ENCODE measurements at places on chromosomes 2 and 18.

DNA sequence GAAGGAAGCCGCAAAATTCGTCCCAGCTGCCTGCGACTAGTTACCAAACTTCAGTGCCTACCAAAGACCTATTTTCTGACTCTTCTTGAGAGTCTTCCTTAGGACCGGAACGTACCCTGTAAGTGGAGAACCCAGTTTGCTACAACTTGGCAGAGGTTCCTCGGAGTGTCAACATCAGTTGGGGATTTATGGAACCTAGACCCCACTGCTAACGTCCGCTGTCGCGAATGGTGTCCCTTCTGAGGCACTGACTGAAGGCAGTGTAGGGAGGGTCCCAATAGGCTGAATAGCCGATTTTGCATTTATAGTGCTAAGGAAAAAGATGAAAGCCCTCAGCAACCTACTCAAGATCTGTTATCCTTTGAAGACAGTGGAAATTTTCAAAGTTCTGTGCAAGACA is 568 bp upstream of the STK17B start:
- peak; percentile 30 for DNase-seq

GRCh38 chr2:212361174-212361756 is 177.3 kb downstream of the ERBB4 start:
- DNase-seq: peak; percentile 45

GRCh38 chr2:103005393-103005792 is 243.6 kb downstream of the TMEM182 start:
- DNase-seq: no peak

GRCh38 chr18:49073437-49073836 is 122.7 kb upstream of the SMAD7 start:
- DNase-seq: no peak

DNA sequence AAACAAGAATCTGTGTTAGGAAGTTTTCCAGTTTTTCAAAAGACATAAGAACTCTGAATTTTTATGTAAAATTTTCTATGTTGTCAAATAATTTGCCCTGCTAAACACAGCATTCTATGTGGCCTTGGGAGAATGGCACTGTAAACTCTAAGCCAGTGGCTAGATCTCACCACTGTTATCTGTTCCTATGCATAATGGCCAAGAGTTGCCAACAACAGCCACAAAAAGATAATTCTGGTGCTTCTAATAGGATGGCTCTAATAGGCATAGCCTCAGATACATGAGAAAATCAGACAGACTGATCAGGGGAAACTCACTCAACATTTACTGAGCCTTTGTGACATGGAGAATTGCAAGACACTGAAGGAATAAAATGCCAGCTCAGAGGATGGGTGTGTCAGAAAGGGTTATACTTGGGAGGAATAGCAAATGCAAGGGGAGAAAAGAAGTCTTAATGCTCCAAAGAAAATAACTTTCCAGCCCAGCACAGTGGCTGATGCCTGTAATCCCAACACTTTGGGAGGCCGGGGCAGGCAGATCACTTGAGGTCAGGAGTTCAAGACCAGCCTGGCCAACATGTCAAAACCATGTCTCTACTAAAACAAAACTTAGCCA is 63.7 kb downstream of the COBLL1 start:
- DNase-seq: no peak

DNA sequence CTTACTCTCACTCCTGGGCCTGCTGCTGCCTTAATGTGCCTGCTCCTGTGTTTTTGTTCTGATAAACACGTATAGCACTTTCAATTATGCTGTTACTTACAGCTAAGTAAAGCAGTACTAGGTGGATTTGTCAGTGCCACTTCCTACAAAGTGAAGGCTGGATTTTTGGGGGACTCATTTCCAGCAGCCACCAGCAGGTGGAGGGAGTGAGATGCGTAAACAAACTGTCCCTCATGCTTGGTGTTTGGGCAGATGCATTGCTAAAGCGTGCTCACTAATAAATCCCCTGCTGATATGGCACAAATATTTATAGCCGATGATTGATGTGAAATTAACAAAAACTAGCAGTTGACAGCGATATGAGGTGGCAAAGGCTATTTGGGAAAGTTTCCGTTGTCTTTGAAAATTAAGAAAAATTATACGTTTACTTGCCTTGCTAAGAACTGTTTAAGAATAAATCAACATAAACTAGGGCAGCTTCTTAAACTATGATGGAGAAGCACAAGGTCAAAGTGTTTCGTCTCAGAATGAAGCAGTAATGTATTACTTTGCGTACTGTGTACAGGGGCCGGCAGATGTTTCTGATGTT is 101.7 kb downstream of the AGAP1 start:
- DNase-seq: peak; percentile 89

DNA sequence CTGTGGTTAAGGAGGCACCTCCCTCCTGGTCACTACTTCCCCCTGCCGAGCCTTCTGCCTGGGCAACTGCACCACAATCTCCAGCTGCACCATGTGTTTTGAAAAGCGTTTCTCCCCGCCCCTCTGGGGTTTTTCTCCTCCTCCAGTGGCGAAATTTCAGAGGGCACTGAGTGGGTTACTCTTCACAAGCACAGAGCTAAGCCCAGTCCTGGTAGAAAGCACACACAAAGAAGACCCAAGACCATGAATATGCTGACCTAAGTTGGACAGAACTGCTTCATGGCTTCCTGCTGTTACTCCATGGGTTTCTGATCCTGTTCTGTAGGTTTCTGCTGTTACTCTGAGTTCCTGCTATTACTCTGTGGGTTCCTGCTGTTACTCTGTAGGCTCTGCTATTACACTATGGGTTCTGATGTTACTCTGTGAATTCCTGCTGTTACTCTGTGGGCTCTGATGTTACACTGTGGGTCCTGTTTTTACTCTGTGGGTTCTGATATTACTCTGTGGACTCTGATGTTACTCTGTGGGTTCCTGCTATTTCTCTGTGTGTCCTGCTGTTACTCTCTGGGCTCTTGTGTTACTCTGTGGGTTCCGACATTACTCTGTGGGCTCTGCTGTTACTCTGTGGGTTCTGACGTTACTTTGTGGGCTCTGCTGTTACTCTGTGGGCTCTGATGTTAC is 216.6 kb downstream of the RTP5 start:
- peak; percentile 60 for DNase-seq

DNA sequence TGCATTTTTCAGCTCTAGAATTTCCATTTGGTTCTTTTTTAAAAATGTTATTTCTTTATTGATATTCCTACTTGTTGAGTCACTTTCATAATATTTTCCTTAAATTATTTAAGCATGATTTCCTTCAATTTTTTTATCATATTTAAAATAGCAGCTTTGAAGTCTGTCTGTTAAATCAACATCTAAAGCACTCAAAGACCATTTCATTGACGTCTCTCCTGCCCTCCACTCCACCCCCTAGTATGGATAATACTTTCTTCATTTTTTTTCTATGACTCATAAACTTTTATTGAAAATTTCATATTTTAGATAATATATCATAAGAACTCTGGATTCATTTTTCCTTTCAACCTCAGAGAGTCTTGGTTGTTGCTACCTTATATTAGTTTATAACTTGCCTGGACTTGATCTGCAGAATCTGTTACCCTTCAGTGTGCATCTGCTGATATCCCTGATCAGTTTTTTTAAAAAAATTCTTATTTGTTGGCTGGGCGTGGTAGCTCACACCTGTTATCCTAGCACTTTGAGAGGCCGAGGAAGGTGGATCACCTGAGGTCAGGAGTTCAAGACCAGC is 59.0 kb upstream of the ZNF396 start:
- no peak for DNase-seq

GRCh38 chr2:103289105-103289725 is 527.4 kb downstream of the TMEM182 start:
- peak; percentile 49 for DNase-seq

DNA sequence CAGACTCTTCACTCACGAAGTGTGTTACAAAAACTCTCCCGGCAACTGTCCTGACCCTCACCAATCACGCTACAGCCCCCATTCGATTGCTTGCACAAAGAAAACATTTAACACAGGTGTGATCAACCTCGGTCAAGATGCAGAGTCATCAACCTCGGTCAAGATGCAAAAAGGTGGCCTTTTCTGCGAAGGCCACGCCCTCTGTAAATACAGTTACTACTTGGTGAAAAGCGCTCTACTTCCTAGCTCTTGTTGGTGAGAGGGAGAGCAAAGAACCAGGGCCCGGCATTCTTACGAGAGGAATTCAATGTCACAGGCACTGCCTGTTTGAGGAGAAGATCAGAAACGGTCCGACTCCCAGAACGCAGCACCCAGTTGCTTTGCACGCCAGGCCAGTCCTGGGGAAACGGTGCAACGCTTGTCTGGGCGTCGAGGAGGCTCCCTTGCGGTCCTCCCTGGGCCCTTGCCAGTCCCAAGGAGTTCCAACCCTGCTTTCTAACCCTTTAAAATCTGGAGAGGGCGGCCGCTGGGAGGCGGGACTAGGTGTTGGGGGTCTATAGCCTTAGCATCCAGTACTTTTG is 1.9 kb downstream of the PIEZO2 start:
- no peak for DNase-seq

DNA sequence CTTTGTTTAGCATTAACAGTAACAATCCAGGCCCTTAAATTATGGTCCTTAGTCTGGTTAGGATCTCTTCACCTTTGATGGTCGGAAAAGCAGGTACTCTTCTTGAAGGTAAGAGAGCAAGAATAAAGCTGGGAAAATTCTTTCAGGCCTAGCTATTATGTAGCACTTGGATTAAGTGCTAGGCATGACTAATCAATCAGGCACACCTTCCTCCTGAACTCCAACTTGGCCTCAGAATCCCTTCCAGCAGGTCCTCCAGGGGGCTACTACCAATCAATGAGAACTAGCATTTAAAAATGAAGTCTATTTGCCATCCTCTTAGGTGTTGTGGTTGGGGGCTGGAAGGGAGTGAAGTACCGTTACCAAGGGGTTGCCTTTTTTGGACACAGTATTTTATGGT is 3.7 kb downstream of the SMYD1 start:
- DNase-seq: no peak

- DNase-seq: peak; percentile 37
Measured at GRCh38 chr18:9334973-9335696, 562 bp downstream of the TWSG1 start.

DNA sequence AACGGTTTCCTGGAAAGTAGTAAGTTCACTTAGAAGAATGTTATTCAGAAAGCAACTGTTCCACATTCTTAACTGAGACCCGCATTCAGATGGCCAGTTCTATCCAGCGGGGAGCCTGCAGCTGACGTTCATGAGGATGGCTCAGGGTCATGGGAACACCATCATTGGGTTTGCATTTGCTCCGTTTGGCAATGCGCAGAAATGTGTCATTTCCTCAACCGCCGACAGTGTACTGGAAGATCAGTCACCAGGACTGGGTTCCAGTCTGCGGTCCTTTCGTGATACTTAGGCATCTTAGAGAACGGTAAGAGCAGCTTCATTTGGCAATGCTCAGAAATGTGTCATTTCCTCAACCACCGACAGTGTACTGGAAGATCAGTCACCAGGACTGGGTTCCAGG is 104.0 kb downstream of the DNER start:
- no peak for DNase-seq

DNA sequence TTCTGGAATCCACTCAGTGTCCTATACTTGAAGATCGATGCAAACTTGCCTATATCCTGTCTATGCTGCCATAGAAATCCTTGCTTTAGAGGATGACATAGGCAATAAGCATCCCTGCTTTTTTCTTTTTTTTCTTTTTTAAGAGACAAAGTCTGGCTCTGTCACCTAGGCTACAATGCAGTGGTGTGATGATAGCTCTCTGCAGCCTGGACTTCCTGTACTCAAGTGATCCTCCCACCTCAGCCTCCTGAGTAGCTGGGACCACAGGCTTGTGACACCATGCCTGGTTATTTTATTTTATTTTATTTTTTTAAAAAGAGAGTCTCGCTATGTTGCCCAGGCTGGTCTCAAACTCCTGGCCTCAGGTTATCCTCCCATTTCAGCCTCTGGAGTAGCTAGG is 76.9 kb downstream of the LBH start:
- no peak for DNase-seq

DNA sequence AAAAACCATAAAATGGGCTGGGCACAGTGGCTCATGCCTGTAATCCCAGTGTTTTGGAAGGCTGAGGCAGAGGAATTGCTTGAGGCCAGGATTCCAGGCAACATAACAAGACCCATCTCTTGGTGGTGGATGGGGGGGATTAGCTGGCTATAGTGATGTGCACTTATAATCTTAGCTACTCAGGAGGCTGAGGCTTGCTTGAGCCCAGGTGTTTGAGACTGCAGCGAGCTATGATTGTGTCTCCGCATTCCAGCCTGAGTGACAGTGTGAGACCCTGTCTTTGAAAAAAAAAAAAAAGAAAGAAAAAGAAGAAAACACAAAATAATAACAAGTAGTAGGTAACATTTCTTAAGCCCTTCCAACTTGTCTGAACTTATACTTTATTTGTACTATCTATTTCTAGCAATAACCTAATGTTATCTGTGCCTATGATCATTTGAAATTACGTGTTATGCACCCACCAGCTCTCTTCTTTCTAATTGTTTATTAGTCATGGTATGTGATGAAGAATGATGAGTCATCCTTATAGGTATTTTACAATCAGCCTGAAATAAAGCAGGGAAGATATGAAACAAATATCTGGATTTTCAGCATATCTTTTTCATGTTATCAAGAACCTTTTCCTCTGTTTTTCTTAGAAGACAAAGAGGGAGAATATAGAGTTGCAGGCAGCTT is 129.3 kb upstream of the UNC80 start:
- no peak for DNase-seq

DNA sequence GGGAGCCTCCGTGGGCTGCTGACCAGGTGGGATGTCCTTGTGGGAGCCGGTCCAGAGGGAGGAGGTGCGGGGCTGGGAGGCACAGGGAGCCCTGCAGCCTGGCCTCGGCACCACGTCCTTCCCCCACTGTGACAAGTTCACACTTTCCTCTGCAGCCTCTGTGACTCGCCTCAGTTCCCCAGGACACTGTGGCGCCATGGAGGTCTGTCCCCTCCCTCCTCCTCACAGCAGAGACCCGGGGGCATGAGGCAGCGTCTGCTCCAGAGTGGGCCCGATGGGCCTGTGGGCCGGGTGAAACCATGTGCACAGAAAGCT is 27.3 kb upstream of the KCNG2 start:
- no peak for DNase-seq

GRCh38 chr2:237408335-237409000 is 5.5 kb downstream of the COL6A3 start:
- DNase-seq: no peak

DNA sequence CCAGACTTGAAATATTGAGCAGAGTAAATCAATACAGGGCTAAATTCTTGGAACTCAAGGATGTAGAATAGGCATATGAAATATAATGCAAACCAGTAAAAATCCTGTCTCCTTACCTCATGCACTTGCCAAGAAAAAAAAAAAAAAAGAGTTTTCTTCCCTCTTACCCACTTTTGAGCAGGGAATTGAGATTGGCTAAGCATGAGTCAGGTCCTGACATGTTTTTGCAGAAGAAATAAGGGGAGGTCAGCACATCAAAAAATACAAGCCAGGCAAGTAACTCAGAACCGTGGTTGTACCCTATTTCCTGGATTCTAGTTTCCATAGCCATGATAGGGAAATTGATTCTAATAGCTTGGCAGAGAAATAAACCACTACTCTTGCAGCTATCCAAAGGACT is 1526.7 kb downstream of the LRP1B start:
- DNase-seq: no peak

GRCh38 chr2:193868833-193869232 is 1674.1 kb upstream of the TMEFF2 start:
- DNase-seq: no peak

- no peak for DNase-seq
Measured at GRCh38 chr18:32968248-32968647, 195.4 kb upstream of the KLHL14 start.

GRCh38 chr2:28557389-28558131 is 61.7 kb downstream of the PLB1 start:
- DNase-seq: no peak

GRCh38 chr2:227933884-227934283 is 62.5 kb downstream of the DAW1 start:
- peak; percentile 12 for DNase-seq

- no peak for DNase-seq
Measured at GRCh38 chr2:205712508-205712907, 30.2 kb downstream of the NRP2 start.

Measured in pons (tissue), 1 donor.